ENCODE measurements at places on chromosomes 3 and 15.

GRCh38 chr3:5136919-5137429 is 14.9 kb downstream of the ARL8B start:
- DNase-seq: no peak

DNA sequence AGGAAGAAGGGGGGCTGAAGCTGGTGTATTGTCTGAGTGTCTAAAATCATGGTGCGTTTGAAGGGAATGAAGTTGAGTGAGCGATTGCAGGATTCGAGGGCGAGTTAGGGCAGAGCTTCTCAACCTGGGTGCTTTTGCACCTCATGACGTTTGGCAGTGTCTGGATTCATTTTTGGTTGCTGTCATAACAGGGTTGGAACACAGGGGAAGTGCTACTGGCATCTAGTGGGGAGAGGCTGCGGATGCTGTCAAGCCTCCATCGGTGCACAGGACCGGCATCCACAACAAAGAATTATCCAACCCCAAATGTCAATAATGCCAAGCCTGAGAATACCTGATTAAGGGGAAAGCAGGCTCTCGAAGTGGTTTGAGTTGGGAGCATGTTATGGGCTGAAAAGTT is 120.0 kb downstream of the SLCO3A1 start:
- DNase-seq: no peak

DNA sequence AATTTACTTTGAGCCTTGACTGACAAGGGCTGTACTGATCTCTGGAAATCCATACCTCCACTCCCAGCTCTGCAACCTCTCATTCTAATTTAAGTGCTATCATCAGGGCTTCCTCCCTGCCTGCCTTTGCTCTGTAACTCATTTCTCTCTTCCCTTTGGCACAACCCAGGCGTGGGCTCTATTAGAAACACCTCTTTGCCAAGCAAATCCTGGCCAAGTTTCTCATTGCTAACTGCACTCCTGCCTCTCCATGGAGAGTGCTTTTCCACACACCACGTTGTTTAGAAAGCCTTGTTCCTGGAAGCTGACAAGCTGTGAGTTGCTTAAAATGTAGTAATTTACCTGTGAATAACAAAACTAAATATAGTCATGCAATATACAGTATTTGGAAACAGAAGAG is 20.1 kb upstream of the FSTL1 start:
- DNase-seq: no peak

DNA sequence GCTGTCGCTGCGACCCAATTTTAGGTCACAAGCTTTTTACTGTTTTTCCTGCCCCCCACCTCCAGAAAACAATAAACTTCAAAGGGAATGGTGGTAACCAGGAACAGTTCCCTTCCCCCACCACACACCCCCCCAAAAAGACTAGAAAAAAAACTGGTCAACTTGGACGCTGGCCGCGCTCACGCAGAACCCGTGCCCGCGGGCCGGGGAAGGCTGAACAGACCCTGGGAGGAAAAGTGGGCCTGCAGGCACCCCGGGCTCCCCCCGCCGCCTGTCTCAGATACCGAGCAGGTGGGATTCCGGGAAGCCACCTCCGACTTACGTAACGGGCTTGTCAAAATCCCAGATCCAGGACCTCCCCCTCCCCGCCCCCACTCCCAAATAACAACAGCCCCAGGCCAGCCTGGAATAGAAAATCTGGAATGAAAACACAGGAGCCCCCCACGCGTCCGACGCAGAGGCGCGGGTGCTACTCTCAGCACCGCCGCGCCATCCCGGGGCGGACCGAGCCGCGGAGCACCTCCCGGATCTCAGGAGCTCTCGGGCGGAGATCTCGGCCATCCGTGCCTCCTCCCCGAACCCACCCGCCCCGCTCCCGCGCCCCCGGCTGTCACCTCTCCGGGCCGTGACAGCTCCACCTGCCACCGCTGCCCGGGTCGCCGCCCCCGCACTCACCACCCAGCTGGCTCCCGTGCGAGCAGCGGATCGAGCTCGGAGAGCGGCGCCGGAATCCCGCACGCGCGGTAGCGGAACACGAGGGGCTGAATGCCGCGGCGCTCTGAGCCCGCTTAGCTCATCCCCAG is 557 bp downstream of the DENND4A start:
- peak; percentile 41 for DNase-seq

GRCh38 chr3:115975353-115975752 is 352.0 kb downstream of the GAP43 start:
- no peak for DNase-seq

GRCh38 chr3:17861476-17861875 is 119.0 kb upstream of the TBC1D5 start:
- DNase-seq: no peak

- no peak for DNase-seq
Observed at GRCh38 chr15:38253351-38253781, 730 bp downstream of the SPRED1 start.

- DNase-seq: no peak
Observed at GRCh38 chr3:174863488-174863887, 4.4 kb downstream of the NAALADL2 start.

DNA sequence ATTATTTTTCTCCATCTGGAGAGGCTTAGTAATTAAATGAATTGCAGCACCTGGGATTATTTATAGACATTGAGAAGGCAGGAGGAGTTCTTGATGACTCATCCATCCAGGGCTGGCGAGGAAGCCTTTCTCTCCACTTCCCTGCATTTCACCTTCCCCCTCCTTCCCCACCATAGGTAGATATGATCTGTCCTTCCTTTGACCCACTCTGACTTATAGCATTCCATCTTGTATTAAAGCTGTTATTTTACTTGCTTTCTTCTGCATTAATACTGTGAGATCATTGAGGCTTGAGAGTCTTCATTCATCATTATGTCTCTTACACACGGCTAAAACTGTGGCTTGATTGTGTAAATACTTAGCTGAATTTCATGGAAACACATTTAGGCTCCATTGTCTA is 288.8 kb downstream of the FEZF2 start:
- no peak for DNase-seq

GRCh38 chr3:119120480-119120879 is 25.5 kb upstream of the TEX55 start:
- no peak for DNase-seq

DNA sequence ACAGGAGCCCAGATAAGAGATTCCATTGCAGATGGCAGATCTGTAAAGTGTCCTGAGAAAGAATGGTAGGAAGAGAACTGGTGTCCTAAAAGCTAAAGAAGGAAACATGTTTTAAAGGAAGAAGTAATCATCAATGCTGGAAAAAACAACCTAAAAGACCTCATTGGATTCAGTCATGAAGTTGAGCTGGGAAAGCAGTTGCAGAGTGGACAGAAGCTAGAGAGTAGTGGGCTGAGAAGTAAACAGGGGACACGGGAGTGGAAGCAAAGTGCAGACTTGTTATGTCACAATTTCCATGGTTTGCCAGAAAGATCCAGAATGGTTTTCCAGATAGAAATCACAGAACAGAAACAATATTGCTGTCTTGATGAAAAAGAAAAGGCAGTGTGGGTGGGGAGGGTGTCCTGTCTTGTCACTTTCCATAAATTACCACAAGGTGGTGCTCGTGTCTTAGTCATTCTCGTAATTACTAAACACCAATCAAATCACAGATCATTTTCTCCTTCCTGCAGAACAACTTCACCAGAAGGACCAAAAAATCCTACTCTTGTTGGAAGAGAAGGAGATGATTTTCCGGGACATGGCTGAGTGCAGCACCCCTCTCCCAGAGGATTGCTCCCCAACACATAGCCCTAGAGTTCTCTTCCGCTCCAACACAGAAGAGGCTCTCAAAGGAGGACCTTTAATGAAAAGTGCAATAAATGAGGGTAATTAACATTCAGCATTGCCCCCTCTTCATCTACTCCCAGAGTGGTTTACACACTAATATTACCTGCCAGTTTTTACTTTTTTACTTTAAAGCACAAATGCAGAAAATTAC is 64.5 kb downstream of the KLHL25 start:
- no peak for DNase-seq

- no peak for DNase-seq
Observed at GRCh38 chr3:59935025-59935424, 885.2 kb upstream of the CFAP20DC start.

GRCh38 chr3:69936266-69936665 is 63.3 kb upstream of the SAMMSON start:
- DNase-seq: no peak

DNA sequence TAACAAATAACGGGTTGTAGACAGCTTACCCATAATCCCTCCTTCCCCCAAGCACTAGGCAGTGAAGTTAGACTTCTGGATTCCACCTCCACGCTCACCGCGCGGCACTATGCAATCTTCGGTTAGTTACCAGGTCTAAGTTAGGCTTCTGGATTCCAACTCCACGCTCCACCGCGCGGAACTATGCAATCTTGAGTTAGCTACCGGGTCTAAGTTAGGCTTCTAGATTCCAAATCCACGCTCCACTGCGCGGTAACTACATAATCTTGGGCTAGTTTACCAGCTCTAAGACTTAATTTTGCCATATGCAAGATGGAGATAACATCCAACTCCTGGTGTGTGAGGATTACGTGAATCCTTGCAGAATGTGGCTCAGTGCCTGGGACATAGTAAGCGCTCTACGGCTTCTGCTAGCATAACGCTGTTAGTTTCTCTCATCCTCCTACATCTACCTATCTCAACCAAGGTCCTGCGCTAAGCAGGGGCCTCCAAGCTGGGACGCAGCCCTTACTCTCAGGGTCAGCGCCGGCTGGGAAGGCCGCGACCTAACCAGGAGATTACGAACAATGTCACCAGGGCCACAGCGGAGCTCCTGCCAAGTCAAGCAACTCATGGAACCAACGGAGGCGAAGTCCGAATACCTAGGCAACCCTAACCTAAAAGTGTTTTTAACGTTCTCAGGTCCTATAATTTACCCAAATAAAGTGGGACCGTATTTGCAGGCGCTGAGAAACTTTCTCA is 497 bp upstream of the RPLP1 start:
- no peak for DNase-seq

DNA sequence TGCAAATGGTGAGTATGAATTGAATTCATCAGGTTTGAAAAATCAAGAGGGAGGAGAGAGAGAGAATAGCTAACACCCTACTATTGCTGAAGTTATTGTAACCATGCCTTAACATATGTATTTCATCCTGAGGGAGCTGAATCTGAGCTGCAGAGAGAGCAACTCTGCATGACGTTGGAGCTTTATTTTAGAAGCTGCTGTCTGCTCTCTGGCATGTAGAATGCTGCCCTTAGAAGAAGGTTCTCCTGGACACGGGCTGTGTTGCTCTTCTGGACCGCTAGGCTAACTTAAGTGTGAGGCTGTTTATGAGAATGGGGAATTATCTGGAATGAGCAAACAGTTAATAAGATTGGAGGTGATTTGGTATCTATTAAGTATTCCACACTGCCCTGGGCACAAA is 814.6 kb downstream of the AGBL1 start:
- DNase-seq: no peak

- no peak for DNase-seq
Observed at GRCh38 chr3:123713211-123713610, 128.4 kb upstream of the HACD2 start.

GRCh38 chr3:119206611-119207511 is 33.5 kb downstream of the UPK1B start:
- no peak for DNase-seq

DNA sequence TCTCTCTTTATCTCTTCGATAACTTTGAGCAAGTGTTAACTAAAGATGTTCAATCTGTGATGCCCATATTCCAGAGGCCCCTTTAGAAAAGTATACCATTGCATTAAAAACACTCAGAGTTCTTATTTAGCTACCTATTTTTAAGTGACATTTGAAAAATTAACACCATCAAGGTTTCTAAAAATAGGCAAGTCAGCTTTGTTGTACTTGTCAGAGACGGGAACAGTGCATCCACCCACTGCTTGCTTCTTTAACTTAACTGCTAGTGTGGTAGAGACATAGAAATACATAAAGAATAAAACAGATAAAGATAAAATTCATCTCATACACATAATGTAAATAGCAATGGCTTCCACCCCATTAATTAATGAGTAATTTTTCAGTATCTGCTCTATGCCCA is 66.0 kb downstream of the IGSF11 start:
- no peak for DNase-seq

DNA sequence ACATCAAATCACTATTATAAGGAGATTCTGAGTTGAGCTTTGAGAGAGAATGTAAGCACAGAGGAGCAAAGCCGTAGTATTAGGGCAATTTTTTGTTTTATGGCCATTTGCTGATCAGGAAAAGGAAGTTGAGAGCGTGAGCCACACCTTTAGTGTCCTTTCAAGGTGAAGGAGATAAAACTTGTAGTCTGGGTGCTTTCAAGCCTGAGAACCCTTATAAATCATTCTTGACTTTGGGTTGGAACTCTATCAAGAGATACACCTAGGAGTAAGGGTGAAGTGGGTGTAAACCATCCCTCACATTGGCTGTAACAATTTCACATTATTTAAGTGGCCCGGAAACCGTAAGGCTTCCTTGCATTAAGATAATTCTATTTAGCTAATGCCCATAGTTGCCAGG is 122.2 kb downstream of the ATG7 start:
- DNase-seq: no peak

DNA sequence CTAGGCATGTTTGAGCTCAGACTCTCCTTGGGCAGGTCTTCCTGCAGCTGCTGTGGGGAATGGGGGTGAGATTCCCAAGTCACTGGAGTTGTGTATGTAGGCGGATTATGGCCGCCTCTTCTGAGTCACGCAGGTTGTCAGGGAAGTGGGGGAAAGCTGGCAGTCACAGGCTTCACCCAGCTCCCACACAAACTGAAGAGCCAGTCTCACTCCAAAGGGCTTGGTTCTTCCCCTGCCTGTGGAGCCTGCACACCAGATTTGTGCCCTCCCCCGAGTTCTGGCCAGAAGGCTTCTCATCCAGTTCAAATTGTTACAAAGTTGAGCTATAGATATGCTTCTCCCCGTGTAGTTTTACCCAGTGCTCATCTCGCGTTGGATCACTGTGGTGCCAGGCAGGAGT is 53.5 kb downstream of the CPNE4 start:
- no peak for DNase-seq

- no peak for DNase-seq
Observed at GRCh38 chr3:110881069-110881468, 190.5 kb upstream of the NECTIN3 start.

GRCh38 chr3:183158113-183158512 is 4.4 kb downstream of the LAMP3 start:
- DNase-seq: no peak

DNA sequence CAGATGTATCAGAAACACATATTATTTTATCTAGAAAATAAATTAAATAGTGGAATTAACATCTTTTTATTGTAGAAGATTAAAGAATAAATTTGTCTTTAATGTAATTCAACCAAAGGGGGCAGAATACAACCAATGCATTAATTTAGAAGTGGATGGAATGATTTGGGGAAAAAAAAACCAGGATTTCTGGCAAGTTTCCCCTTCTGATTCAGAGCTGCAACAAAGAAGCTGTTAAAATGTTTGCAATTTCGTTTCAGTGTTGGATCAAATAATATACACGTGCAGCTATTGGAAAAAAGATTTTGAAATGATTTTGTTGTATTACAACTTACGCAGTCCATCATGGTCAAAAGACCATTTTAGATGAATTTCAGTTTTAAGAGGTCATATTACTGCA is 71.6 kb upstream of the ZNF280D start:
- no peak for DNase-seq

GRCh38 chr15:98712845-98713584 is 64.7 kb downstream of the IGF1R start:
- DNase-seq: no peak

GRCh38 chr3:5197470-5198312 is 10.2 kb downstream of the EDEM1 start:
- no peak for DNase-seq

GRCh38 chr15:75648156-75649000 is 666 bp downstream of the SNX33 start:
- DNase-seq: no peak

- DNase-seq: no peak
Observed at GRCh38 chr15:65292938-65293518, 2.8 kb upstream of the RNU5A-1 start.

Data from activated gamma-delta T cell (primary cell).